ENCODE measurements at places on chromosomes 1 and 21.

DNA sequence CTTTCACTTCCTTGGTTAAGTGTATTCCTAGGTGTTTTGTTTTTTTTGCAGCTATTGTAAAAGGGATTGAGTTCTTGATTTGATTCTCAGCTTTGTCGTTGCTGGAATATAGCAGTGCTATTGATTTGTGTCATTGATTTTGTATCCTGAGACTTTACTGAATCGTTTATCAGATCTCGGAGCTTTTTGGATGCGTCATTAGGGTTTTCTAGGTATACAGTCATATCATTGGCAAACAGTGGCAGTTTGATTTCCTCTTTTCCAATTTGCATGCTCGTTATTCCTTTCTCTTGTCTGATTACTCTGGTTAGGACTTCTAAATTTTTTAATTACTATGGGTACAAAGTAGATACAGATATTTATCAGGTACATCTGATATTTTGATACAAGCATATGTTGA, 75.4 kb downstream of the SLC35A3 start:
- peaks cover 8% of the 10 kb centered on the region for H3K36me3 ChIP-seq
- H3K4me3 ChIP-seq = peak overlapping the region; percentile 21
- H3K27ac ChIP-seq = peak overlapping the region; percentile 17
- no peaks in the 10 kb centered on the region for H3K27me3 ChIP-seq
- DNase-seq = no peak

- DNase-seq = no peak
- no peak overlapping the region for H3K27ac ChIP-seq
- no peaks in the 10 kb centered on the region for H3K36me3 ChIP-seq
- H3K4me1 ChIP-seq = no peaks in the 10 kb centered on the region
- H3K27me3 ChIP-seq = no peaks in the 10 kb centered on the region
Observed at GRCh38 chr21:44463724-44464123, 8.4 kb downstream of the LRRC3 start.

- DNase-seq = no peak
- H3K4me1 ChIP-seq = peaks cover 86% of the 10 kb centered on the region
- H3K27me3 ChIP-seq = no peaks in the 10 kb centered on the region
Observed at GRCh38 chr1:19461220-19461554, 24.2 kb downstream of the CAPZB start.

GRCh38 chr1:234745844-234746797, 136.1 kb upstream of the IRF2BP2 start:
- DNase-seq = no peak
- no peaks in the 10 kb centered on the region for H3K4me1 ChIP-seq
- no peak overlapping the region for H3K27ac ChIP-seq
- no peaks in the 10 kb centered on the region for H3K27me3 ChIP-seq

DNA sequence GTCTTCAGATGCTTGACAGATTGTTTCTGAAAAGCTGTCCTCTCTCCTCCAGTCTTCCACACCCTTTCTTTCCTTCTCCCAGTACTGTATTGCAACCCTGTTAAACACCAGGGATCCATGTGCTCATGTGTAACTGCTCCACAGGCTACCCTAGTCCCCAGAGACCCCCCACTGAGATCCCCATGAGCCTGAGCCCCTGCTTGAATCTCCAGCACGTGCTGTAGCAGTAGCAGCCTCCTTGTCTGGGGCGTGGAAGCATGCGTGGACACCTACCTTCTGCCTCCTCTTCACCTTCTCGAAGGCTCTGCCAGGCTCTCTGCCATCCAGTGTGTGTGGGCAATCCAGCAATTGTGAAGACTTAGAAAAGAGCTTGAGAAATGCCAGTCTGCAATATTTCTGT, 25.2 kb downstream of the GPR137B start:
- H3K4me3 ChIP-seq = no peak overlapping the region
- H3K27me3 ChIP-seq = no peaks in the 10 kb centered on the region
- peaks cover 17% of the 10 kb centered on the region for H3K36me3 ChIP-seq
- DNase-seq = no peak
- peaks cover 47% of the 10 kb centered on the region for H3K4me1 ChIP-seq

GRCh38 chr1:233180641-233181364, 114.7 kb downstream of the PCNX2 start:
- no peaks in the 10 kb centered on the region for H3K4me1 ChIP-seq
- no peak overlapping the region for H3K4me3 ChIP-seq
- H3K36me3 ChIP-seq = peaks cover 20% of the 10 kb centered on the region
- no peaks in the 10 kb centered on the region for H3K27me3 ChIP-seq
- no peak for DNase-seq
- H3K27ac ChIP-seq = no peak overlapping the region

DNA sequence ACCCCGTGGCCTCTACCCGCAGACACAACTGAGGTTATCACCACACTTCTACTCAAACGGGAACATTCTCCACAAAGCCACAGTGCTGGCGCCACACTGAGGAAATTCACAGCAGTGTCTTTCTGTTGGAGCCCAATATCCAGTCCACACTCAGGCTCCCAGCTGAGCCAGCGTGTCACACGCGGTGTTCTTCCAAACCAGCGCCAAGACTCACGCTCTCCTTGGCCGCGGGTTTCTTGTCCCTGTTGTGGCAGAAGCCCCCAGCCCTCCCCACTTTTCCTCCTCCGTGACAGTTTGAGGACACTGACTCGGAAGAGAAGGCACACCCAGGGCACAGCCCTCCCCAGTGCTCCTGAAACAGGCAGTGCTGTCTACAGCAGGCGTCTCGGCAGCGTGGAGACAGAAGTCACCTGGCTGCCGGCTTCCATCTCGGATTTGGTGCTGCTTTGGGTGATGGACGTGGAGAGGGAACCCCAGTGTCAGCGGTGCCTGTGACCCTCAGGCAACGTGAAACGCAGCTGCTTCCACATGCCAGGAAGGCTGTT, 35.4 kb upstream of the AGPAT3 start:
- H3K4me3 ChIP-seq = no peak overlapping the region
- H3K27me3 ChIP-seq = peaks cover 54% of the 10 kb centered on the region
- no peaks in the 10 kb centered on the region for H3K36me3 ChIP-seq

GRCh38 chr1:248691567-248692155, 10.9 kb downstream of the OR14I1 start:
- no peaks in the 10 kb centered on the region for H3K36me3 ChIP-seq
- H3K4me1 ChIP-seq = peaks cover 4% of the 10 kb centered on the region
- no peak overlapping the region for H3K27ac ChIP-seq
- H3K27me3 ChIP-seq = peaks cover 46% of the 10 kb centered on the region
- no peak overlapping the region for H3K4me3 ChIP-seq

DNA sequence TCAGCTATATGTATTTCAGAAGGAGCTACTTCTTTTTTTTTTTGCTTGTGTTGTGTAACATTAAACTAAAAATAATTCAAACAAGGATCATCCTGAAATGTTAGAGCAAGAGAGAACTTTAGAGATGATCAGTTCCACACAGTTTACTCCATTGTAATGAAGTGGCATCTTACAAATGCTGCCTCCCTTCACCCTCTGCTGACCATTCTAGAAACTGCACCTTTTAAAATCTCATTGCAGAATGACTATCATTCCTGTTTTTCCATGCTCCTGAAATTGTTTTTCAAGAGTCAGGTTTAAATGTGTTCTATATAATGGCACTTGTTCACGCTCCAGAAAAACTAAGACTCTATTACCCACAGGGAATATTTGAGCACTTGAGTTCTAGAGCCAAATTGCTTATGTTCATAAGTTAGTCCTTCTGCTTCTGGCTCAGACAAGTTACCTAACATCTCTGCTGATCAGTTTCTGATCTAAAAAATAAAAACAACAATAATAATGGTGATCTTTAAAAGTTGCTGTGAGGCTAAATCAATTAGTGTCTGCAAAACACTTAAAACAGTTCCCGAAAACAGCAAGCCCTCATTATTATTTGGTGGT, 21.5 kb upstream of the SLC44A5 start:
- H3K27ac ChIP-seq = no peak overlapping the region
- DNase-seq = no peak
- H3K27me3 ChIP-seq = peaks cover 29% of the 10 kb centered on the region
- no peaks in the 10 kb centered on the region for H3K4me1 ChIP-seq

DNA sequence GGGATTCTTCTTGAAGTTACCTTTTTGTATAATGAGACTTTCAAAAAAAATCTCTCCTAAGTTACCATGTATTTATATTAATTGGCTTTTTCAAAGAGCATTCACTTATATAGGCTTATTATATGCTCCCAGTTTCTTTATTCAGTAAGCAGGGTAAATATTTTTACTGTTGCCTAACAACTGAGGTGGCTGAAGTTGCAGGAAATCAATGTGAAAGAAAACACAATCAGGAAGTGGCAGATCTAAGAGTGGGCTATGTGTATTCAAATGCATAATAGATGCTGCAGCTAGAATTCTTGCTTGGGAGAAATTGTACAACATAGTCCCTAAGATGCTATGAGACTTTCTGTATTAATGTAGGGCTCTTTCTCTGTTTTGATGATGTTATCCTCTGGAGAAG, 606.9 kb downstream of the NUF2 start:
- H3K27me3 ChIP-seq = no peaks in the 10 kb centered on the region
- H3K4me3 ChIP-seq = no peak overlapping the region
- H3K27ac ChIP-seq = no peak overlapping the region
- H3K4me1 ChIP-seq = no peaks in the 10 kb centered on the region

DNA sequence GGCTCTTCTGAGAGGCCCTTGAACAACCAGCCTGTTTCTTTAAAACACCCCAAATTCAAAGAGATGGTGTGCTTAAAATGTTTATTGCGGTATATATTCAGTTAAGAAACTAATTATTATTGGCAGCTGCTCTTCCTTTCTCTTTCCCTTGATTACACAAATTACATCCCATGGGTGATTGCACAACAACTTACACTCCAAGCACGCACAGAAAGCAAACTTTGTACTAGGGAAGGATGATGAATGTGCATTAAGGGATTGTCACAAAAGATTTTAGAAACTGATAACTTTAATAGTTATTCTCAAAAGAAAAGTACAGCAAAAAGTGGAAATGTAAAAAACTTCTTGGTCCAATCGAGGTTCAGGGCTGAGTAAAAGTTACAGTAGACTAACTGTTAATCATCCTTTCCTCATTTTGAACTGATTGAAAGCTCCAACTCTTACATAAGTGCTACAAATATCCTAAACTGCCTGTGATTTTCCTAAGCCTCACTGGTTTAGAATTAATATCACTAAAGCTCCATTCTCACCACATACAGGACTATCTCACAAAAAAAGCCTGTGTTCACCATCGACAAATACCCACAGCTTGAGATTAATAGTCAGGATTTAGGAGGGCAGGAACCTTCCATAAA, 153.4 kb downstream of the TTLL7 start:
- peaks cover 9% of the 10 kb centered on the region for H3K27me3 ChIP-seq
- no peaks in the 10 kb centered on the region for H3K4me1 ChIP-seq
- no peak for DNase-seq

DNA sequence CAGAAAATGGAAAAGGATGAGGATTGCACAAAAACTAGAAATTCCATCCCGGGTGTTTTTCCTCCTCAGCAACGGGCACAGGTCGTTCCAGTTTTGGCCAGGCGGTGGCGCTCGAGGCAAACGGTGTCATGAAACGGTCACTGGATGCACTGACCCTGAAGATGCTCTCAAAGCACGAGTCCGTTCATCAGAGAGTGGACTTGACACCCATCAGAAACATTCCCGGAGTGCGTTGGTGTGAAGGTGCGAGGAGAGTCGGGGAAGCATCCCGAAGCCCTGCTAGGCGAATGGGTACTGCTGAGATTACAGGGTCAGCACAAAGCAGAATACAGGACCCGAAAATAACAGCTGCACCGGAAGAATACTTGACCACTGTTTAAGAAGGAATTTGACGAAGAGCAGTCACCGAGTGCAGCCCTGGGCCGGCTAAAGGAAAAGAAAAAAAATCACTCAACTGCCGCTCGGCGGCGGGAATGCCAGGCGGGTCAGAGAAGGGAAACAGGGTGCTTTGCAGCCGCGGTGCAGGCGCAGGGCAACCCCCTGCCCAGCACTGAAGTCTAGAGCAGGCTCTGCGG, 71.7 kb upstream of the ETS2 start:
- H3K36me3 ChIP-seq = peaks cover 3% of the 10 kb centered on the region
- H3K4me3 ChIP-seq = peak overlapping the region; percentile 69
- DNase-seq = peak; percentile 77
- H3K27ac ChIP-seq = no peak overlapping the region

- H3K27ac ChIP-seq = peak overlapping the region; percentile 100
- no peaks in the 10 kb centered on the region for H3K27me3 ChIP-seq
- peak; percentile 73 for DNase-seq
Observed at GRCh38 chr1:26833432-26834405, 7.2 kb downstream of the ZDHHC18 start.

DNA sequence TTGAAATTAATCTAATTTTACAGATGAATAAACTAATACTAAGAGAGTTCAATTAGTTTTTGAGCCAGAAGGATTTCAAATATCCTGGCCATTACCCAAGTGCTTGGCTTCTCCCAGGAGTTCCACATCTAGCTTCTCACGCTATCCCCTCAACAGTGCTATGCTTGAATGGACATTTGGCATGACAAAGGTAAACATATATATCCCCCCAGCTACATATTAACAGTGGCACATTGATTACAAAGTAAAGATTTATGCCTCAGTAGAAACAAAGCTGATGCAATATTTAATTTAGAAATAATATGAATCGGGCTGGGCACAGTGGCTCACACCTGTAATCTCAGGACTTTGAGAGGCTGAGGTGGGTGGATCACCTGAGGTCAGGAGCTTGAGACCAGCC, 434.6 kb upstream of the PRMT6 start:
- H3K36me3 ChIP-seq = no peaks in the 10 kb centered on the region
- H3K27me3 ChIP-seq = no peaks in the 10 kb centered on the region
- H3K4me1 ChIP-seq = no peaks in the 10 kb centered on the region
- DNase-seq = no peak
- no peak overlapping the region for H3K4me3 ChIP-seq

- H3K27ac ChIP-seq = no peak overlapping the region
- H3K4me1 ChIP-seq = peaks cover 53% of the 10 kb centered on the region
- H3K36me3 ChIP-seq = peaks cover 4% of the 10 kb centered on the region
- no peak for DNase-seq
Observed at GRCh38 chr1:9284061-9284460, 8.6 kb upstream of the SPSB1 start.

DNA sequence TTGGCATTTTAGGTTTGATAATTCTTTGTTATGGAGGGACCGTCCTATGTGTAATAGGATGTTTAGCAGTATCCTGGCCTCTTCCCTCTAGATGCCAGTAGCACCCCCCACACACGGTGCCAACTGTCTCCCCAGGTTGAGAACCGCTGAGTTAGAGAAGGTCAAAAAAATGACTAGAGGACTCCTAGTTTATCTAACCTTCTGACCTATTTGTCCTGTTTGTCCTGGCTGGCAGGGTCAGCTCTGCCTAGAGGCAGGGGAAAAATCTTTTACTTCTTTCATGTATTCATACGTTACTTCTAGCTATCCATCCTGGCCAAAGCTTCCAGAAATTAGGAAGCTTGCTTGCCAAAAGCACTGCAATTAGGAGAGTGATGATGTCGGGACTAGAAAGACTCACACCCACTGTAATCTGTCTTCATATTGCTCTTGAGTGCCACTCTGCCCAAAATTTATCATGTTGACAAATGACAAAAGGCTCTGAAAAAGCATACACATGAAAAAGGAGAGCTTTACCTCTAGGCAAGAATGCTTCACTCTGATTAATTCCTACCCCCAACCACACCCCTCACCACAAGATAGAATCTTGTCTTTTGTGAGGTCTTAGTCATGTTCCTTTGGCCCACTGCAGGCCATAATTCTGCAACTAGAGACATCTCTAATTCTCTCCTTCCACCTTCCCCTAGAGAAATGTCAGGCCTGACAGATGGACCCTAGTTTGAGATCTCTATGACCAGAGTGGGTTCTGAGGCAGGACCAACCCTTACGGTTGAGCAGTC, 14.4 kb upstream of the AKR1A1 start:
- H3K4me3 ChIP-seq = no peak overlapping the region
- no peak overlapping the region for H3K27ac ChIP-seq
- no peaks in the 10 kb centered on the region for H3K36me3 ChIP-seq
- no peaks in the 10 kb centered on the region for H3K4me1 ChIP-seq
